ENCODE measurements at places on chromosomes 1 and 21. TPM values are rescaled to one million over a fixed set of nuclear protein-coding genes. Genes with fewer than 3 reads are reported as not detected.

DNA sequence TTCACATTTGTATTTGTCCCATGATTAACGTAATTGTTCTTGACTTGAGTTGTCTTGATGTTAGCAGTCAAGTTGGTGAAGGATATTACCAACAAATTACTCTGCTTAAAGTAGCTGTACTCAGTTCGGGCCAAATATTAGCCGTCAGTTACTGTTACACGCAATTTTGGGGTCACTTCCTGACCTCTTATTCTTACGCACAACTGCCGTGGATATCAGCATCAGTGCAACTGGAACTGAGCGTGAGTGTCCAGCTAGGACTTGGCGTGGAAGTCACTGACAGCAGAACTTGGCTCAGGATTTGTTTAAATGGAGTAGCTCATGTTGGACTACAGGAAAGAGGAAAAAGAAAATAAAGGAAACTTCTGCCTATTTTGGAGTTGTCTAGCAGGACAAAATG is 56.4 kb downstream of the ADAMTS1 start:
- DNase-seq = no peak

DNA sequence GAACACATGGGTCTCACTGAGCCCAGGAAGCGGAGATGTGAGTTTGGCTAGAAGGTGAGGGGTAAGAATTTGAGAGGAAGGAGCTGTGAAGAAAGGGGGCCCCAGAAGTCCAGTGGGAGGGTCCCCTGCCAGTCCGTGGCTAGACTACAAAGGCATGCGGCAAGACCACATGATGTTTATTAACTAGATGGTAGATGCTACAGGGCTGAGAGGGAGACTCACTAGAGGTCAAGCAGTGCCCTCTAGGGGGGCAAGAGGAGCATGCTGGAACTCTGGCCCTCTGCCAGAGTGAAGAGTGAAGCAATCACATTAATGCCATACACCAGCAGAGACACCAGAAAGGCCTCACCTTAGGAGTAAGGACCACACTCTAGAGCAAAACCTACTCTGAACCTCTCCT is 12.2 kb downstream of the KIAA0319L start:
- peak; percentile 26 for DNase-seq

GRCh38 chr1:162889989-162890388 is 29.0 kb upstream of the CCDC190 start:
- DNase-seq = no peak

Gene CD55
- 102 TPM for total RNA-seq

Gene LDLRAD1
- total RNA-seq = not detected

Gene ATP8B2
- 3.6 TPM for total RNA-seq

Gene SLC22A15
- 1.0 TPM for total RNA-seq

GRCh38 chr1:49104575-49104974 is 327.9 kb upstream of the BEND5 start:
- DNase-seq = no peak

Gene NCMAP
- not detected for total RNA-seq

DNA sequence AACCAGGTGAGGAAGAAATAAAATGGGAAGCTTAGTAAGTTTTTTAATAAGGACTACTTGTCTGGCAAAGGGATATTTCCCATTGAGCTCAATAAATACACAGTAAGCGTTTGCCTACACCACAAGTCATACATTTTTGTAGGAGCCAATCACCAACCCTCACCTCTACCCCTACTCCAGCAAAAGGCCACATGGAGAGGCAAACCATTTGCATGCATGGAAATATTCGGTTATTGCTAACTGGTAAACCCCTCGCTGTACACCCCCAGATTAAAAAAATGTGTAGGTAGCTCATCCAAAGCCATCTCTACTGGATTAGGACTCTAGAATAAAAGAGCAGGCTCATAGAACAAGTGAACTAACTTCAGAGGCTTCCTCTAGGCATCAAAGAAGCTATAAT is 21.1 kb downstream of the PDPN start:
- DNase-seq = no peak

DNA sequence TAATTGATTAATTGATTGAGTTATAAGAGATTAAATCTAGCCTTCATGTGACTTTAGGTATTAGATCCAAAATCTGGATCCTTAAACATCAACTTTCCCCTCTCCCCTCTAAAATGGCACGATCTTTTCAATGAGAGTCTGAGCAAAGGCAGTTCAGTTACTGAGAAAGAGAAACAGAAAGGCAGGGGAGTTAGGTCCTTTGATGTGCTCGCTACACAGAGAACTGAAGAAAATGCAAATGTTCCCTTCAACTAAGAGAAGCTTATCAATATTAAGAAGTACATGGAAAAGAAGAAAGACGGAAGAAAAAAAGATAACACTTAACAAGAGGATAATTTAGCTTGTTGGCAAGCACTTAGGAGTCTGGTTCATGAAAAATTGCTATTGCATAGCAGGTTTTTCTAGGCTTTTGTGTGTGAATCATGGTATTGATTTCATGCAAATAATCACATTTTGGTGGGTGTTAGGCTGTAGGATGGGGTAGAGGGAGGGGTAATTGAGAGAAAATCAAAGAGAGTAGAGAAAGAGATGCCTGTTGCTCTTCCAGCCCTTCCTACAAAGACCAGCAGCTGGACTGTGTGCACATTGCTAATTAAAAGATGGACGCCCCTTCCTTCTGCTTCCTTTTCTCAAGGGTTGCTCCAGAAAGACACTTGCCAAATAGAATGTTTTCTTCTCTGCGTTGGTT is 307.6 kb upstream of the PLXNA2 start:
- DNase-seq = no peak

GRCh38 chr1:157151073-157151472 is 12.9 kb upstream of the ETV3 start:
- DNase-seq = no peak

DNA sequence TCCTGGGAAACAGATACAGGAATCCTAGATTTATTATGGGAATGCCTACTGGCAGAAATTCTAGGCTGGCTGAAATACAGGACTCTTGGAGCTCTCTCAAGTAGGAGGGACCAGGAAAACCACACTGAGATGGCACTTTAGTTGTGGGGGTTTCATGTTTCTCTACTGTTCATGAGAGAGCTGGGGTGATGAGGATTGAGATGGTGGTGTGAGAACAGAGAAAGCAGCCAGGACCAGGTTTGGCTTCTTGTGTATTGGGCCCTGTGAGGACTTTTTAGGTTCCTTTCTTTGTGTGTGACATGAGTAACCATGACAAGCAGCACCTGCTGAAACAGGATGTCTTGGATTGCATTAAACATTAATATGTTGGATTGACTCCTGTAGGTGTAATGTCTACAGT is 4.9 kb downstream of the ARID1A start:
- DNase-seq = no peak

- DNase-seq = no peak
These were observed 37.1 kb upstream of the ANGPTL7 start for GRCh38 chr1:11151826-11152612.

GRCh38 chr1:77557053-77557452 is 125.4 kb downstream of the ZZZ3 start:
- no peak for DNase-seq

GRCh38 chr21:42465803-42466127 is 30.3 kb downstream of the RSPH1 start:
- no peak for DNase-seq

- no peak for DNase-seq
These were observed 116.4 kb downstream of the USH2A start for GRCh38 chr1:216306830-216307229.

Gene CRP
- total RNA-seq = not detected

- no peak for DNase-seq
These were observed 1.0 kb upstream of the MFN2 start for GRCh38 chr1:11979028-11979850.
